Activated CD8-positive, alpha-beta memory T cell treated with anti-CD3 and anti-CD28 coated beads, Interleukin-2, amount 10 ng/mL, durations not matched to agents 7 days and 5 days (primary cell): ENCODE measurements at places on chromosomes 16 and 17. TPM values are rescaled to one million over a fixed set of nuclear protein-coding genes. Genes with fewer than 3 reads are reported as not detected.

DNA sequence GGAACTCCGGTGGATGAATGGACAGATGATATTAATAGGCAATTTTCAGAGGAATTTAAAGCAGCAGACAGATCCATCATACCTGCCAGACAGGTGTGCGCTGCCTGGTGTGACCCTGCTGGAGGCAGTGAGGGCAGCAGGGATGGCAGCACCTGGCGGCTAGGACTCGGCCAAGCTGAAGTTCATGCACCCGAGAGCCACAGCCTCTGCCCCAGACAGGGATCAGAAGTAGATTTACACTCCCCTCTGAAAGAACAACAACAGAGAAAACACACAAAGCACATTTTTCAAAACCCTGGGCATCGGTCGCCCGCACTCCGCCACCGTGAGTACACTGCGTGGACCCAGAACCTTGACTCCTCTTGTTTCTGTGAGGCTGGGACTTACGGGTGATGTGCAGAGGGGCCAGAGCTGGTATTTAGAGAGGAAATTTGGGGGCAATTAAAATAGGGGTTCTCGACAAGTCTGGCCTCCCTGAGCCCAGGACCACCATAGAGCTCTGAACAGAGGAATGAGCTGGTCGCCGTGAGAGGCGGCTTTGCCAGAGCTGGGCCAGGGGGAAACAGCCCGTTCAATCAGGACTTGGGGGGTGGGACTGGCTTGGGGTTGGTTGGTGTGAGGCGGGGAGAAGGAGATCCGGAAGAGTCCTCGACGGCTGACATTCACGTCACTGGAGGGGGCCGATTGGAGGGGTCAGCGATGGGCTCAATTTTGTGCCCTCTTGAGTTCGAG lies 101.0 kb downstream of the METRNL start:
- H3K27ac ChIP-seq = no peak overlapping the region
- no peaks in the 10 kb centered on the region for H3K4me1 ChIP-seq
- no peaks in the 10 kb centered on the region for H3K36me3 ChIP-seq
- no peak overlapping the region for H3K4me3 ChIP-seq
- DNase-seq = no peak

DNA sequence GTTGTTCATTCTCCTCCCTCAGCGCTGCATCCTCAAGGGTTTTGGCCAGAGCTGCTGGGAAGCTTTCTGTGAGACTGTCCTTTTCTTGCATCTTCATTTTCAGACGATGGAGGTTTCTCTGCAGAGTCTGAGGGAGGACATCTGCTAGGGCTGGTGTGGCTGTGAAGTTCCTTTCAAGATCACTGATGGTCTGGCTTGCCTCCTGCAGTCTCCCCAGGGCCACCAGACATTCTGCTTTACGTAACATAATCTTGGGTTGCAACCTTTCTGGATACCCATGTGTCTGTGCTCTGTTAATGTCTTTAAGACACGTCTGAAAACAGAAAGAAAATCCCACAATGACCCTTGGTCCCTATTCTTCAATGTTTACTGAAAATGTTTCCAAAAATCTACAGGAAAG lies 29.0 kb downstream of the SMYD4 start:
- H3K4me1 ChIP-seq = peaks cover 2% of the 10 kb centered on the region
- no peaks in the 10 kb centered on the region for H3K27me3 ChIP-seq
- no peak overlapping the region for H3K27ac ChIP-seq
- H3K36me3 ChIP-seq = peaks cover 28% of the 10 kb centered on the region
- no peak overlapping the region for H3K4me3 ChIP-seq

The SEPTIN1 gene
- 259 TPM for total RNA-seq

The VAT1L gene
- total RNA-seq = not detected

DNA sequence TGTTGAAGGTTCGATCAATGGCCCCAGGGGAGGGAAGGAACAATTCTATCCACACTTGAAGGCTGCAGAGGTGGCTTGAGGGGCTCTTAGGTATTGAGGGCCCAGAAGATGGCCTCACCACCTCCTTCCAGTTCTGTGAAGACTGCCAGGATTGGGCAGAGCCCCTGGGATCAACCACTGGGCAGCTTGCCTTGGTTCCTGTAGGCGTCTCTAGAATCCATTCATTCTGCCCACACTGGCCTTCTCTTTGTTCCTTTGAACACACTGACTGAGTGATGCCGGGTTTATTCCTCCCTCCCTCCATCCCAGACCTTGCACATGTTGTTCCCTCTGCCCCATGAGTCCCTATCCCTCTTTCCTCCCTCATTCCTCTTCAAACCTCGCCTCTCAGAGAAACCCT lies 50.5 kb downstream of the SYT17 start:
- H3K4me1 ChIP-seq = peaks cover 8% of the 10 kb centered on the region
- H3K36me3 ChIP-seq = no peaks in the 10 kb centered on the region
- no peak for DNase-seq
- H3K27ac ChIP-seq = no peak overlapping the region

DNA sequence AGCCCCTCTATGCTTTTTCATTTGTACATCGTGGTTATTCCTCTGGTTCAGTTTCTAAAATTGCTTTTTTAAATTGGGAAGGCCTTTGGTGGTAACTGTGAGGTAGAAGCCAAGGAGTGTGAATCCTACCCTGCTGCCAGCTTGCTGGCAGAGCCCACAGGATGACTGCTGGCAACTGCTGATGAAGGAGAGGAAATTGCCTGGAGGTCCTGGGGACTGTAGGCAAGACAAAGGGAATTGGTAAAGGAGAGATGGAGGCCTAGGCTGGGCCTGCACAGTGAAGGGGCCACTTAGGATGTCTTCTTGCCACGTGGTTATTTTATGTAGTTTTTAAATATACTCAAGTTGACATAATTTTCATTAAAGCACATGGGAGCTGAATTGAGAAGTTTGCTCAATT lies 15.8 kb downstream of the C17orf58 start:
- H3K36me3 ChIP-seq = peaks cover 10% of the 10 kb centered on the region
- H3K27ac ChIP-seq = no peak overlapping the region
- H3K4me3 ChIP-seq = no peak overlapping the region
- peaks cover 3% of the 10 kb centered on the region for H3K4me1 ChIP-seq
- no peaks in the 10 kb centered on the region for H3K27me3 ChIP-seq
